Hippocampal formation (tissue), 2 donors: ENCODE measurements at places on chromosomes 11 and 22.

DNA sequence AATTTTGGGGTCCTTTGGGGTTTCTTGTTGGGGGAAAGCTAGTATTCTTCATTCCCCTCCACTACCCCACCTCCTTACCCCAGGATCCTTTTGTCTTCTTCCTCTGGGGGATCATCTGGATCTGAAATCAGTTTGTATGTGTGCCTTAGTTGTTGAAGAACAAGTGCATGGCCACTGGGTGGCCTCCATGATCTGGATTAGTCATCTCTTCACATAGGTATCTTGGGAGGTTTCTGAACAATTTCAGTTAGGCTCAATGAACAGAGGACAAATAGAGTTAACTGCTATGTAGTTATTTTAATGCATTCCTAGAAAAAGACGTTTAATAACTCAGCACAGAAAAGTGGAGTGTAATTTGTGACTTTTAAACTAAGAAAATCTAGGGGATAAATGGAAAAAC is 7.1 kb upstream of the VWA5A start:
- no peak for DNase-seq

DNA sequence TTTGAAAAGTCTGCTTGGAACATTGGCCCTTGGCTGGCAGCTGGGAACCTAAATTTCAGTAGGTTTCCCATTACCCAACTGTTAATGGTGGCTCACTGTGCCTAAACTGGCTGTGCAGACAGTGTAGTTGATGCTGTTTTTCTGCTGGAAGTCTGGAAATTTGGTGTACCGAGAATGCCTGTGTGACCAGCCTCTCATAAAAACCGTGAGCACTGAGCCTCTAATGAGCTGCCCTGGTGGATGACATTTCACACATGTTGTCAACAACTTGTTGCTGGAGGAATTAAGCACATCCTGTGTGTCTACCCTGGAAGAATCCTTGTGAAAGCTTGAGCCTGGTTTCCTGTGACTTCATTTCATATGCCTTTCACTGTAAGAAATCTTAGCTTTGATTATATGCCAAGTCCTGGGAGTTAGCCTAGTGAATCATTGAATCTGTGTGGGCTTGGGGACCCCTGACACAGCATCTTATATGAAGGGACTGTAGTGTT is 131.1 kb downstream of the LDLRAD3 start:
- DNase-seq, result no peak

DNA sequence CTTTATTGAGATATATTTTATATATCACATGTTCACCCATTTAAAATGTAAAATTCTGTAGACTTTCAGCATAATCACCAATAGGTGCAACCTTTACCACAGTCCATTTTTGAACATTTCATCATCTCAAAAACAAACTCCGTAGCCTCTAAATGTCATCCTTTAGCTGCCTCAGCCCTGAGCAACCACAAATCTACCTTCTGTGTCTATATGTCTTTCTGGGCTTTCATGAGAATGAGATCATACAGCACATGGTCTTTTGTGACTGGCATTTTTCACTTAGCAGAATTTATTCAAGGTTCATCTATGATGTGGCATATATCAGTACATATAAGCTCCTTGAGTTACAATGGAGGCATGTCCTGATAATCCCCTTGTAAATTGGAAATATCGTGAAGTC is 320.5 kb downstream of the ETS1 start:
- no peak for DNase-seq

DNA sequence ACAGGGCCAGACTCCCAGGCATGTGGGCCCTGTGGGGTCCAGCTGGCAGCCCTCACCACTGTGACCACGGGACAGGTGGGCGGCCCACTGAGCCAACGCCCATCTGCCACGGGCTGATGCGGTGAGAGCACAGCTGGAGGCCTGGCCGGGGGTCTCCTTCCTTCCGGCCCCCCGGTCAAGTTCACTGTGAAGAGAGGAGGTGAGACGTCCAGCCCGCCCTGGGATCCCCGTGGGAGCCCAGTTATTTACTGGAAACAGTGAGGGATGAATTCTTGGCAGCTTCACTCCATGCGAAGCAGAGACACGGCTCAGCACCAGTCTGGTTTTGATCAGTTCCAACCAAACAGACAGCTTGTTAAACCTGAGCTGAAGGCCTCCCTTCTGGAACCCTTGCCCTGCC is 38.7 kb downstream of the WNT11 start:
- DNase-seq, result no peak

DNA sequence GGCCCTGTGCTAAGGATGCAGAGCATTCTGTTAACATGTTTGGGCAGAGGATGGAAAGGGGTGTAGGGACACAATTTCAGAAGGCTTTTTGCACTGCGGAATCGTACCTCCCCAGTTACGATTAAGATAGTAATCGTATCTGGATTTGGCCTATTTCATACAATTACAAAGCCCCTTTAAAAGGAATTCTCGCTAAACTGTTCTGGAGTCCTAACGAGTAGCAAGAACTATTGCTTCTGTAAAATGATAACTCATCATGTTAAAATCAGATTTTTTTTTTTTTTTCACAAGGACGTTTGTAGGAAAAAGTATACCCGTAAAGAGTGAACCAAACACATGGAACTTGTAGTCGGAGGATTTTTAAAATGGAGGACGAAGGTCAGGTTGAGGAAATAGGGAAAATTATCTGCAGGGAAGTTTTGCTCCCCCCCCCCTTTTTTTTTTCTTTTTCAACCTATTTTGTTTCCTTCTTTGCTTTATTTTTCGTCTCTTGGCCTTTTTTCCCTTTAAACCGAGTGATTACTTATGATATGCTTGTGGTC is 934 bp downstream of the HSD17B12 start:
- DNase-seq, result no peak
